Activated T-helper 2 cell treated with anti-CD3 and anti-CD28 coated beads, Interferon-gamma antibody, Interleukin-2, Interleukin-4, amounts not matched to agents 10 μg/mL and 5 μg/mL and 100 μg/mL, durations not matched to agents 14 hours and 24 hours and 36 hours (primary cell): ENCODE measurements at places on chromosomes 5 and 9. TPM values are rescaled to one million over a fixed set of nuclear protein-coding genes. Genes with fewer than 3 reads are reported as not detected.

GRCh38 chr9:73412874-73413273 lies 261.2 kb downstream of the ANXA1 start:
- no peak for DNase-seq

GRCh38 chr5:72251386-72251785 lies 68.7 kb downstream of the MRPS27 start:
- DNase-seq = no peak

CYSRT1 gene
- total RNA-seq = 0.41 and 0.50 TPM in 2 replicates

DNA sequence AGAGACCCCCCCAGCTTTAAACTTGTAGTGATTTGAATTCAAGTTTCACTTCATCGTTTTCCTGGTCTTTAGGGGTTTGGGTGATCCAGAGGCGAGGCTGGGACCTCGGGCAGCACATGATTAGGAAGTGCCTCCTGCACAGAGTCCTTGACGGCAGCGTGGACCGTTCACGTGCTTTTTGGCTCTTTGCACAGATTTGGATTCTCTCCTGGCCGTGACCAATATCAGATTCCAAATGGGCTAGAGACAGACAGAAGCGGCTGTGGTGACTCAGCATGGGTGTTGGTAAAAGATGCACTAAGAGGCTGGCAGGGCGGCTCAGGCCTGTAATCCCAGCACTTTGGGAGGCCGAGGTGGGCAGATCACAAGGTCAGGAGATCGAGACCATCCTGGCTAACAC lies 117.2 kb upstream of the CACNA1B start:
- DNase-seq = no peak

ANAPC2 gene
- 52.3 and 58.5 TPM in 2 replicates for total RNA-seq

DNA sequence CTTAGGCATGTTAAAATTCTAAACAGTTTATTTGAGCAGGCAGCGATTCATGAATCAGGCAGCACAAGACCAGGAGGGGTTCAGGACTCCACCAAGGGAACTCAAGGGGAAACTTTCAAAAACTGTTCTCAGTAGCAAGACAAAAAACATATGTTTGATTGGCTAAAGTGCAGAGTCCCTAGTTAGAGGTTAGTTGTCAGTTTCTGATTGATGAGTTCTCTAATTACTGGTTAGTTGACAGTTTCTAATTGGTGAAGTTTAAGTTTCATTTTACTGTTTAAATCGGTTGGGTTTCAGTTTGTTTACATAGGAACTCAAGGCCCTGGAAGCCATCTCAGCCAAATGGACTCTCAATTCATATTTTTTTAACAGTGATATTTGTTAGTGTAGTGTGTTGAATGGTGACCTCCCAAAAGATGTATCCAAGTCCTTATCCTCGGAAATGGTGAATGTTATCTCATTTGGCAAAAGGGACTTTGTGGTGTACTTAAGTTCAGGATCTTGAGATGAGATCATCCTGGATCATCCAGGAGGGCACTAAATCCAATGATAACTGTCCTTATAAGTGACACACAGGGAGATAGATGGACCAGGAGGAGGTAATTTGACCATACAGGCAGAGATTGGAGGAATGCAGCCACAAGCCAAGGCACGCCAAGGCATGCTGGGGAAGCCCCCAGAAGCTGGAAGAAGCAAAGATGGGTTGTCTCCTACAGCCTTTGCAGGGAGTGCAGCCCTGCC lies 219.2 kb upstream of the RAI14 start:
- no peak for DNase-seq

GRCh38 chr5:162067655-162068411 lies at the start of gene GABRG2:
Gene GABRG2 (plus strand): TSS chr5:162067773. CDS start chr5:162068000, 227 bp downstream.
- no peak for DNase-seq

DNA sequence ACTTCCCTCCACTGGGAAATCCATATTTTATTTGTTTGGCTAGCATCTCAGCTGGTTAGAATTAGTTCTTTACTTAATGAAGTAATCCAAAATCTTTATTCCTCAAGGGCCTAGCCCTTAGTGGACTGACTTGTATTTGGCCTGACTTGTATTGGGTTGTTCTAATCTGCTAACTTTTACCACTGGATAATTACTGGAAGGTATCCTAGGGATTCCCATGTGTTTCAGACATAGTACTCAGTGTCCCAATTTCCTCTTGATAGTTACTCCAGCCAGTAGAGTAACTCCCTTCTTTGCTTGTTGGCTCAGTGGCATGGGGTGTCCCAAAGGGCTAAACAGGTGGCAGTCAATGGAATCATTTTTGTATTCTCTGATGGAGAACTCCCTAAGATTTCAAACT lies 156.0 kb downstream of the DCP2 start:
- no peak for DNase-seq

- peak; percentile 18 for DNase-seq
Measured at GRCh38 chr5:76960004-76960625, 7.3 kb downstream of the CRHBP start.

F2RL2 gene
- total RNA-seq = 0.05 and 0.09 TPM in 2 replicates

- peak; percentile 29 for DNase-seq
Measured at GRCh38 chr5:42720251-42720650, 36.4 kb upstream of the CCDC152 start.

CDO1 gene
- 0.18 and 1.2 TPM in 2 replicates for total RNA-seq

DNA sequence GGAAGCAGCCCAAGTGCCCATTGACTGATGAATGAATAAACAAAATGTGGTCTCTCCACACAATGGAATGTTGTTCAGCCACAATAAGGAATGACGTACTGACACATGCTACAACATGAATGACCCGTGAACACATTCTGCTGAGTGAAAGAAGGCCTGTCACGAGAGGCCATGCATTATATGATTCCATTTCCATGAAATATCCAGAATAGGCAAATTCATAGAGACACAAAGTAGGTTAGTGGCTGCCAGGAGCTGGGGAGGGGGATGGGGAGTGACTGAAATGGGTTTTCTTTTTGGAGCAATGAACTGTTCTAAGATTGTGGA lies 41.4 kb downstream of the BICD2 start:
- DNase-seq = no peak

IL4 gene
- total RNA-seq = 21.6 and 25.8 TPM in 2 replicates

CYLC2 gene
- not detected in 2 replicates for total RNA-seq

DNA sequence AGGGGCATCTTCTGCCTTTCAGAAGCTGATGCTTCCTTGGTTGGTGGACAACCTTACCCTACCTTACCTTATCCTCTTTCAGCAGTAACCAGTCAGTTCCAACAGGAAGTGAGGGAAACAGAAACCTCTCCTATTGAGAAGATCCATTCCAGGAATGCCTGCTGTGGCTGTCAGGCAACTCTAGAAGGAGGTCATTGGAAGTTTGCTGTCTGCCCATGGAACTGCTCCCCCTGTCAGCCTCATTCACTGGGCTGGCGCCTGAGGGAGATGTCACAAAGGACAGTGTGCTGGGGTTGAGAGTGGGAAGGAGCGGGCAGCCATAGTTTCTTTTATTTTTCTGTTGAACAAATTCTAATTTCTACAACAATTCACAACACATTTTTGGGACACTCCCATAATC lies 54.7 kb downstream of the IRX1 start:
- no peak for DNase-seq

SAXO1 gene
- total RNA-seq = not detected in 2 replicates

DNA sequence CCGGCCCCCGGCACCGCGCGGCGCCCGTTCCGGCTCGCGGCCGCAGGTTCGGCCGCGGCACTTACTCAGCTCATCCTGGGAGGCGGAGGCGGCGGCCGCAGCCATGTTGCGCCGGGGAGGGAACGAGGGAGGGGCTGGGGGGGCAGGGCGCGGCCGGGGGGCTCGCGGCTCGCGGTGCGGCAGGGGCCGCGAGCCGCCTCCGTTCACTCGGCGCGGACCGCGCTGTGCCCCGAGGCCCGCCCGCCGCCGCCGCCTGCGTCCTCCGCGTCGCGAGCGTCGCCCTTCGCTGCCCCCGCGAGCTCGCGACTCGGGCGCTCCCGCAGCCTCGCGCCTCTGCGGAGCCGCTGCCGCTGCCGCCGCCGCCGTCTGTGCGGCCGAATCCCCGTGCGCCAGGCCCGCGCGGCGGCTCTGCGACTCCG lies 735 bp downstream of the ECPAS start:
- DNase-seq = no peak

GRCh38 chr5:60541980-60542379 lies 158.0 kb downstream of the DEPDC1B start:
- DNase-seq = no peak

DNA sequence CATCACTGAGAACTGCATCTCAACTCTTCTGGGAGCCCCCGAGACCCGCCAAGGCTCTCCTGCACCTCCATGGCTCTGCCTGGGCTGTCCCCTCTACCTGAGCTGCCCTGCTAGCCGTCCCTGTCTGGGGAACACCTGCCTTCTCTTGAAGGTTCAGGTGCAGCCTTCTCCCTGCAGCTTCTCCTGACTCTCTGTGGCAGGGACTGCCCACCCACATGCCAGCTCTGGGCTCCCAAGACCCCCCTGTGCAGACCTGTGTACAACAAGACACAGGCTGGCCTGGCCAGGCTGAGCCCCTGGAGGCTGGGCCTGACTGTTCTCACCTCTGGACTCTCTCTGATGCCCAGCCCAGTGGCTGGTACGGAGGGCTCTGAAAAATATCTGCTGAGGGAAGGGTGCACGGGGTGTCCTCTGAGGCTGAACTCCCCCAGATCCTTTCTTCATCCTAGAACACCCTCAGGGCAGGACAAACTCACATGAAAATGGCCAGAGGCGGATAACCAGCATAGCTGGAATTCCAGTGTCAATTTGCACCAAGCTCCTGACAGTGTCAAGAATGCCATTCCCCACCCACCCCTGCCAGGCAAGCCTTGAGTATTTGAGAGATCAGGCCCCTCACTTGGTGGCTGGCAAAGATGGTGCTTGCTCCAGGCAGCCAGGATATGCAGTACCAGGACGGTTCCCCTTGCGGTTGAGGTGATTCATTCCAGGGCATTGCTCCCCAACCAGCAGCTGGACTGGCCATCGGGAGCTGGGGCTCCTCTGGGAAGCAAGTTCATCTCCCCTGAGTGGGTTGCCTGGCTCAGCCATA lies 40.9 kb upstream of the SLC25A51 start:
- DNase-seq = no peak

SV2C gene
- total RNA-seq = 0.05 and 0.32 TPM in 2 replicates

OTULINL gene
- 17.0 and 20.9 TPM in 2 replicates for total RNA-seq

FOXD4L4 gene
- total RNA-seq = 0.11 TPM in 1 of 2 replicates, not detected in the other

DNA sequence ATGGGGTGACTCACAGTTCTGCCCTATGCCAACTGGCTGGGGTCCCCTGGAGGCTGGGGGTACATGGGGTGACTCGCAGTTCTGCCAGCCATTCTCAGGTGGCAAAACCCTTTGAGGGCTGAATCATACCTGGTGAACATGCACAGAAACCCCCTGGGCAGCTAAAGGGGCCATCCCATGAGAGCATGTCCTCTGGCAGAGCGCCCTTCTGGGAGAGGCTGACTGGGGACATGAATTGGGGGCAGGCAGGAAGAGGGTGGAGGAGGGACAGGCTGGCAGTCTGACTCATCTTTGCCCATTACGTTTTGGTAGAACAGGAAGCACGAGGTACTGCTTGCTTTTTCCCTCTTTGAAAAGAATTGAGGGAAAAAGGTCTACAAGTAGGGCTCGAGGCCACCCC lies 16.7 kb downstream of the TRAF1 start:
- no peak for DNase-seq

DNA sequence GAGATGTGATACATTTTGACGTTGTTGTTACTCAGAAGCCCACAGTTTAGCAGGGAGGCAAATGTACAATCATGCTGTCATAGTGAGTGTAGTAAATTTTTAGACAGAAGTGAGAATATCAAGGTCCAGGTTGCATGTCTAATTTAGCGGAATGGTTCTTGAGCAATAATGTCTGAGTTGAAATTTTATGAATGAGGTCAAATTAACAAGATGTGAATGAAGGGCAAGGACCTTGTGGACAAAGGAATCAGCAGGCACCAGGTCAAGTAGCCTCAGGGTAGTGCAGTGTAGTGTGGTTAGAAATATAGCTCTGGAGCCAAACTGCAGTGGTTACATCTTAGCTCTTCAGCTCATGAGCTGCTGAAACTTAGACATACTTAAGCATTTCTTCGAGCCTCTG lies 36.2 kb downstream of the TNFSF8 start:
- no peak for DNase-seq

DNA sequence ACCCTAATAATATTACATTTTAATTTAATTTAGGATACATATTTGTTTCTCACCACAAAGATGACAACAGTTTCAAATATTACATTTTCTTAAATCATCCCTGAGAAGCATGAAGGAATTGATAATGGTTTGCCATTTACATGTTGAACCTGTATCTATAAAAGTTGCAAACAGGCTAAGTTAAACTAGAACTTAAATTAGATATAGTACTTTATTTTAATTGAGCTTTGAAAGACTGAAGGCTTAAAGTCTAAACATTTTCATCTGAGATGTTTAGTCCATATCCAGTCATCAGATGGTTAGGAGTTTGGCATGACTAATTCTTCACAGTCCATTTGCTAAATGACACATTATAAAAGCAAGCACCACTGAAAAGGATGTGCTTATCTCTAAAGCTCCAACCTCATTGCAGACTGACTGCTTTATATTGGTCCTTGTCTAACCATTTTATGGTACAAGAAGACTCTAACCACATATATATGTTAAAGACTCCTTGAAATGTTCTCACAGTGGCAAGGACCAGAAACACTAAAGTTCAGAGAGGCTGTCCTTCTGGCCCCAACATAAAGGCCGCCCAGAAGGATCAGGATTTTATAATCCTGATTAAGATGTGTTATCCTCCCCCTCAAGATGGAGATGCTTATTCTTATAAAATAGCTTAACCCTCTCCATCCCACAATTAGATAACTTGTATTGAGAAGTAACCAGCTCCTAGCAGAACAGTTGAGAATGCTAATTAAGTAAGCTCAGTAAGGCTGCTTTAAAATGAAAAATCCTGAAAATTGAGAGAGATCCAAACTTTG lies 25.8 kb downstream of the WNT8A start:
- DNase-seq = no peak

DNA sequence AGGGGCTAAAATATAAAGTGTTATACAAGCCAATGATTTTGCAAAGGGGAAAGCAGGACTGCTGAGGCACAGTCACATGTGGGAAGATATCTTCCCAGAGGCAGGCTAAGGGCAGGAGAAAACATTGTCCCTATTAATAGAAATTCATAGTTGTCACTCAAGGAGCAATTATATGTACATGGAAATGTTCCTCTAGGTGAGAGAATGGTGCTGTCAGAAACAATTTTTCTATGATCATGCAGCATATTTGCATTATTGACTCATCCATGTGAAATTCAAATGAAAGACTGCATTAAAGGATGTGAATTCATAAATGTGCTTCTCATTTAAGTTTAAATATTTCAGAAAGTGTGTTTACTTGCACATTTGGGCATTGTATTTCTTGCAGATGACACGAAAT lies 775.9 kb upstream of the CDH9 start:
- DNase-seq = no peak

DNA sequence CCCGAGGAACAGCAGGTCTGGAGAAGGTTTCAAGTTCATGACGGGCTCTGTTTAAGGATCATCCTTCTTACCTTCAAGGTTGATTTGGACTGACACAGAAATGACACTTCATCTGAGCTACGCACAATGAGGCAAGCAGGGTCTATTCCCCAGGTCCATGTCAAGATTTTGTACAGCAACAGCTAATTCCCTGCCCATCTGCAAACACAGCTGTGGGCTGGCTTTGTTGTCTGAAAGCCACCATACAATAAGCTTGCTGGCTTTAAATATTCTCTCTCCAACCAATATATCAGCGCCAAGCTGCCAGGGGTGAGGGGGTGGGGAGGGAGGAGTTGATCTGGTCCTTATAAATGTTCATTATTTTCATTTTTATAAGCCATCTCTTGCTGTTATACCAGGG lies 92.0 kb downstream of the OTULIN start:
- no peak for DNase-seq

LOX gene
- total RNA-seq = not detected in 2 replicates

- no peak for DNase-seq
Measured at GRCh38 chr5:36178524-36178890, 26.6 kb downstream of the SKP2 start.

GRCh38 chr5:177361418-177362291 lies 3.9 kb downstream of the RGS14 start:
- no peak for DNase-seq

GRCh38 chr9:90459321-90459720 lies 183.3 kb downstream of the DIRAS2 start:
- DNase-seq = no peak
